ENCODE measurements at places on chromosomes 2 and 18. TPM values are rescaled to one million over a fixed set of nuclear protein-coding genes. Genes with fewer than 3 reads are reported as not detected.

DNA sequence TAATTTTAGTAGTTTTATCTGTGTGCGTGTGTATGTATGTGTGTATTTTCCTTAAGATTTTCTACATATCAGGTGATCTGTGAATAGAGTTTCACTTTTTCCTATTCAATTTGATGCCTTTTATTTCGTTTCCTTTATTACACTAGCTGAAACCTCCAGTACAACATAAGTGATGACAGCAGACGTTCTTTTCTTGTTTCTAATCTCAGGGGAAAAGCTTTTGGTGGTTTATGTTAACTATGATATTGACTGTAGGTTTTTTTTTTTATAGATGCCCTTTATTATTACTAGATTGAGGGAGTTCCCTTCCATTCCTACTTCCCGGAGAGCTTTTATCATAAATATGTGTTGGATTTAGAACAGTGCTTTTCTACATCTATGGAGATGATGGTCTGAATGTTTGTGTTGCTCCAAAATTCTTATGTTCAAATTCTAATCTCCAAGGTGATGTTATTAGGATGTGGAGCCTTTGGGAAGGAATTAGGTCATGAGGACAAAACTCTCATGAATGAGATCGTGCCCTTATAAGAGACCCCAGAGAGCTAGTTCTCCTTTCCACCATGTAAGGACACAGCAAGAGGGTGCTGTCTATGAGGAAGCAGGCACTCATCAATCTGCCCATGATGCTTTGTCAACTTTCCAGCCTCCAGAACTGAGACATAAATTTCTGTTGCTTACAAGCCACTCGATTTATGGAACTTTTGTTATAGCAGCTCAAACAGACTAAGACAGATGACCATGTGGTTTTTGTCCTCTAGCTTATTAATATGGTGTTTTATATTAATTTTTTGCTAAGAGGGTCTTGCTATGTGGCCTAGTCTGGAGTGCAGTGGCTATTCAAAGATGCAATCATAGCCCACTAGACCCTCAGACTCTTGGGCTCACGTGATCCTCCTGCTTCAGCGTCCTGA, 5.9 kb upstream of the RHBDD1 start:
- no peak for DNase-seq

- no peak for DNase-seq
Measured at GRCh38 chr2:233165543-233165894, 86.0 kb upstream of the ATG16L1 start.

GRCh38 chr2:230472621-230473018, 56.6 kb downstream of the SP100 start:
- DNase-seq: no peak

DNA sequence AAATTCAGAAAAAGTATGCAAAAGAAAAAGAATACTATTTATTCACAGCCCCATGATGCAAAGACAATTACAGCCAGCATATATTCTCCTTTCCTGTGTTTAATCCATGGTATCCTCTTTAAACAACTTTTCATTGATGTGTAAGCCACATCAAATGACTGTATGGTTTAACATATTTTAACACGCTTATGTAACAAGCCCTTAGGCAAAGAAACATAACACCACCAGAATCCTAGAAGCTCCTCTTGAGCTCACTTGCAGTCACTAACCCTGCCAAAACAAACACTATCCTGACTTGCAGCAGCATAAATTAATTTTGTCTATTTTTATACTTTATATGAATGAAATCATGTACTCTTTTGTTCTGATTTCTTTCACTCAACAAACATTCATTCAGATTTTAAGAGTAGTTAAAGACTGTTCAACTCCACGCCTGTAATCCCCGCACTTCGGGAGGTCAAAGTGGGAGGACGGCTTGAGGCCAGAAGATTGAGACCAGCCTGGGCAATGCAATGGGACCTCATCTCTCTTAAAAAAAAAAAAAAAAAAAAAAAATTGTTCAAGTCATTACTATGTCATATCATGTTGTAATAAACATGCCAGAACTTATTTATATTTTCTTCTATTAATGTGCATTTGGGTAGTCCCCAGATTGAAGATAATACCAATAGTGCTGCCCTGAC, 226.3 kb downstream of the NBAS start:
- no peak for DNase-seq

GRCh38 chr2:60028849-60029565, 524.4 kb downstream of the BCL11A start:
- no peak for DNase-seq

- DNase-seq: no peak
Measured at GRCh38 chr18:31072175-31072574, 29.6 kb upstream of the DSC3 start.

GRCh38 chr2:177252808-177253531, 11.6 kb downstream of the NFE2L2 start:
- no peak for DNase-seq

DNA sequence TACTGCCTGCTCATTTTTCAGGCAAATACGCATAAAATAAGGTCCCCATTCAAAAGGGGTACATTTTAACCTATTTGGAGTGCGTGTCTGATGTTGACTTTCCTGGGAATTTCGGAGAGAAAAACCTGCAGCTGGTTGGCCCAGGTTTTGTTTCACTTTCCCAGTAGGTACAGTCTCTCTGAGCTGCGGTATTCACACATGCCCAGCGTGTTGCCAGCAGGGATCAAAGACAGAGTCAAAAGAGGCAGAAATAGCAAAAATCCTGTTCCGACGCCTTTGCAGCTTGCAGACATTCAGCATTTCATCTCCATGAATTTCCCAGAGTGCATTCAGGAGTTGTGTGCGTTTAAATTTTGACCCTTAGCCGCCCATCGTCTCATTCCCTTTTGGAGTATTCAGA, 855.4 kb upstream of the CELF4 start:
- no peak for DNase-seq

GRCh38 chr2:232890896-232891601, 21.0 kb downstream of the SNORC start:
- no peak for DNase-seq

DNA sequence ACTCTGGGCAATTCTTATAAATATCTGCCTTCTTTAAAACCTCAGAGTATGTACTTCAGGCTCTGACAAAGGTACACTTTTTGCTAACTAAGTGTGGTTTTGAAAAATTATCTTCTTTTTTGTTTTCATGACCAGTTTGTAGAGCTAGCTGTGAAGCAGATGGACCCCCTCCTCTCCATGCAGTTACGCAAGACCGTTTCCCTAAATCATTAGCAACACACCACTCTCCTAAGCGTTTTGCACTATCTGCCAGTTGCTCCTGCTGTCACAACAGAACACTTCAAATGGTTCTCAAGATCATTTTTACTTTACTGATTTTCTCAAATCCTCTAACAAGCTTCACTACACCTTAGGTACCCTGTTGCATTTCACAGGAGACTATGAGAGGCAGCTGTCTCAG, 53.3 kb downstream of the GULP1 start:
- DNase-seq: no peak

DNA sequence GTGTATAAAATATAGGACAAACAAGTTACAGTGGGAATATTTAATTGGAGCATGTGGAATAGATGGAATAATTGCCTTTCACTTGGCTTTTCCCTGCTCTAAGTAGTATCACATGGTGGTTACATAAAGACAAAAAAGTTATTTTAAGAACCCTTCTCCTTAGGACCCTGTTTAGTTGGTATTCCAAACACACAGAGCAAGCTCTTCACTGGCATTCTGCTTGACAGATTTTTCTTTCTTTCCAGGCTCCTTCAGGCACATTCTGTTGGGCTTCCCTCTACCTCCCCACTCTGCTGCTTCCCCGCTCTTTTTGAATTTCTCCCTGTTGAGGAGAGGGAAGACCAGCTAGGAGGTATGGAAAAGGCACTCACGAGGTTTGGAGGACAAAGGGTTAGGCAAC, 29.0 kb upstream of the DARS1 start:
- no peak for DNase-seq

GRCh38 chr2:226483143-226483542, 316.5 kb downstream of the IRS1 start:
- DNase-seq: no peak

DNA sequence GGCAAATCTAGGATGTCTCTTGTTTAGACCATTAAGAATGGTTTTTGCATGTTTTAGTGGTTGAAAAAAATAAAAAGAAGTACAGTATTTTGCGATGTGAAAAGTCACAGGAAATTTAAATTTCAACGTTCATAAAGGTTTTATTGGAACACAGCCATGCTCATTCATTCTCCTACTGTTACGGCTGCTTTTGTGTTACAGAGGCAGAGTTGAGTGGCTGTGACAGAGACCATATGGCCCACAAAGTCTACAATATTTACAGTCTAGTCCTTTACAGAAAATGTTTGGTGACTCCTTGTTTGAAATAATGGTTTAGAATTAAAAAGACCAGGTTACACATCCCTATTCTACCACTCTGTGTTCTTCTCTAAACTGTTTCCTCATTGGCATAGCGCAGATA, 48.1 kb downstream of the MYOM1 start:
- no peak for DNase-seq

GRCh38 chr2:151359768-151360461, 2.5 kb downstream of the TNFAIP6 start:
- no peak for DNase-seq

The DSG4 gene
- total RNA-seq: not detected

The CNGA3 gene
- total RNA-seq: 0.09 TPM

The POMC gene
- 3.1 TPM for total RNA-seq
